ENCODE measurements at places on chromosomes 5 and 9.

DNA sequence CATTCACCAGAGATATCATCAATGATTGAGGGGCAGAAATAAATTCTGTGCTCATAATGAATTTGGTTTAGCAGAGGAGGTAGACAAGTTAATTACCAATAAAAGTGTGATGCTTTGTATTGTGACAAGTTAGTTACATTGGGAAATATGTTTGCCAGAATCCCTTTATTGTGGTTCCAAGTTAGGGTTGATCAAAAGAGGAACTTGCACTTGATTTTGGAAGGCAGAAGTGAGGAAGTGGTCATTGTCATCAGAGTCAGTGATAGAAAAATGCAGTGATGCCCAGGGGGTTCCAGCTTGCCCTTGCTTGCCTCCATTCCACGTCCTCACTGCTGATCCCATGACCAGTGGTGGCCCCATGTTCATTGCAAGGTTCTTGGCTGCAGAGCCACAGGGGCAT, 69.7 kb downstream of the SVEP1 start:
- DNase-seq: no peak

GRCh38 chr9:121818841-121819427, 167.5 kb downstream of the DAB2IP start:
- DNase-seq: no peak

DNA sequence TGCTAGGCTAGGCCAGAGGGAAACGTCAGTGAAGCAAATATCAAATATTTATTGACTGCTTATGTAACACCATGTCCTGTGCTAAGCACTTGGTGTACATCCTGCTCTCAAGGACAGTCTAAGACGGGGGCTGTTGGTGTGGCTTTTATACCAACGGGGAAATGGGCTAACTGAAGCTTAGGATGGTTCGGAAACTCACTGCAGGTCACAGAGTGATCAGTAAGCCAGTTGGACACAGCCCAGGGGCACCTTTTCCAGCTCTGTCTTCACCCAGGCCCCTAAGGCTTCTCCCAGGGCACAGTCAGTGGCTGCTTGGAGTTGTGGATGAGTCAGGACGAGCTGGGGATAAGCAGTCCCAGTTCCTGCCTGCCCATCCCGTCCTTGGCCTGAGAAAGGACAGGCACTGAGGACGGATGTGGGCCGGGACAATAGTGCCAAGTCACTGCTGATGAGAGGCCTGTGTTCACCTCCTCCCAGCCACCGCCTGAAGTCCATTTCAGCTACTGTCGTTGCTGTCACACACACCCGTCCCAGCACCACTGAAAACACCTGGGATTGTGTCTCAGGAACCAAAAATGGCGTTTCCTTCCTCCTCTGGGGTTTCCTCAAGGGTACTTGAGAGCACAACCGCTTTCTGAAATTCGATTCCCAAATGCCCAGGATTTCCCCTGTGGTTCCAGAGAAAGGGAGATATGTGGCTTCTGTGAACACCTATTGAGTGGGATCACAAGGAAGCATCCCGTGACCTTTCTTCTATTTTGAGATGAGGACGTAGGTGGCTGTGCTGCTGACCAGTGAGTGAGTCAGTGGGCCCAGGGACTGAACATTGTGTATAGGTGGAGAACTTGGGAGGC, 17.5 kb upstream of the SPRY4 start:
- DNase-seq: no peak

GRCh38 chr9:72773570-72773969, 179.3 kb downstream of the ALDH1A1 start:
- DNase-seq: no peak

DNA sequence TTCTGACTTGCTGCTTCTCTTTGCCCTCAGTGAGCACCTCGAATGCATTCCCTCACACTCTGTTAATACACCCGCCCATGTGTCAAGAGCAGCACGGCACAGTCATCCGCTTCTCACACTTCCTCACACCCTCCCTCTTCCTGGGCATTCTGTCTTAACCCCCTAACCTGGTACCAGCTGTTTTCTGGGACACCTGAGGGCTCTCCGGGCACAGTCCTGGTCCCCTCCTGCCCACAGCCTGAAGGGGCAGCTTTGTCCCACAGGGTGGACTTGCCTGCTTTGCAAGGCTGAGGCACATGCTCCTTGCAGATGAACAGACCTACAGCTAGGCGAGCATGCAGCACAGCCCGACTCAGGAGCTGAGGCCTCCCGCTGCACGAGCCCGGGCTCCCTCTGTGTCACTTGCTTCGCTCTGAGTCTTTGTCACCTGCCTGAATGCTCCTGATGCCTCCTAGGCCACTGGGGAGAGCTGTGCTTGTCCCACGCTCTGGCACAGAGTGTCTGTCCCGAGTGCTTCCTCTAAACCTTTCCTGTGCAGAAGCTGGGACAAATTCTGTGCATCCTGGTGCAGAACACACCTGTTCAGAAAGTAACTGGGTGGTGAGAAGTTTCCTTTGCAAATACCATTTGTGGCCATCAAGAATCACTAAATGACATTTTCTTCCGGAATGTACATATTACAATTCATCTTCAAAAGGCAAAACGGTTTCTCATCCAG, 47.8 kb downstream of the AHRR start:
- no peak for DNase-seq

Data from cortex of kidney (tissue), 1 donor.